ENCODE measurements at places on chromosomes 6 and 20. TPM values are rescaled to one million over a fixed set of nuclear protein-coding genes. Genes with fewer than 3 reads are reported as not detected.
A peak's percentile ranks its signal among the peaks of the same experiment; 100 is the strongest.

GRCh38 chr6:170200458-170200891 is 90.4 kb downstream of the DLL1 start:
- H3K4me3 ChIP-seq, result no peak overlapping the region
- H3K27ac ChIP-seq, result no peak overlapping the region
- no peaks in the 10 kb centered on the region for H3K36me3 ChIP-seq
- H3K4me1 ChIP-seq, result no peaks in the 10 kb centered on the region
- H3K27me3 ChIP-seq, result no peaks in the 10 kb centered on the region
- DNase-seq, result peak; percentile 61

- no peak overlapping the region for H3K27ac ChIP-seq
- peak; percentile 26 for DNase-seq
- peaks cover 30% of the 10 kb centered on the region for H3K4me1 ChIP-seq
- no peaks in the 10 kb centered on the region for H3K36me3 ChIP-seq
- H3K4me3 ChIP-seq, result no peak overlapping the region
These were observed 40.4 kb downstream of the TFEB start for GRCh38 chr6:41694815-41695526.

Gene ACAT2
- total RNA-seq, result 59.1 TPM

DNA sequence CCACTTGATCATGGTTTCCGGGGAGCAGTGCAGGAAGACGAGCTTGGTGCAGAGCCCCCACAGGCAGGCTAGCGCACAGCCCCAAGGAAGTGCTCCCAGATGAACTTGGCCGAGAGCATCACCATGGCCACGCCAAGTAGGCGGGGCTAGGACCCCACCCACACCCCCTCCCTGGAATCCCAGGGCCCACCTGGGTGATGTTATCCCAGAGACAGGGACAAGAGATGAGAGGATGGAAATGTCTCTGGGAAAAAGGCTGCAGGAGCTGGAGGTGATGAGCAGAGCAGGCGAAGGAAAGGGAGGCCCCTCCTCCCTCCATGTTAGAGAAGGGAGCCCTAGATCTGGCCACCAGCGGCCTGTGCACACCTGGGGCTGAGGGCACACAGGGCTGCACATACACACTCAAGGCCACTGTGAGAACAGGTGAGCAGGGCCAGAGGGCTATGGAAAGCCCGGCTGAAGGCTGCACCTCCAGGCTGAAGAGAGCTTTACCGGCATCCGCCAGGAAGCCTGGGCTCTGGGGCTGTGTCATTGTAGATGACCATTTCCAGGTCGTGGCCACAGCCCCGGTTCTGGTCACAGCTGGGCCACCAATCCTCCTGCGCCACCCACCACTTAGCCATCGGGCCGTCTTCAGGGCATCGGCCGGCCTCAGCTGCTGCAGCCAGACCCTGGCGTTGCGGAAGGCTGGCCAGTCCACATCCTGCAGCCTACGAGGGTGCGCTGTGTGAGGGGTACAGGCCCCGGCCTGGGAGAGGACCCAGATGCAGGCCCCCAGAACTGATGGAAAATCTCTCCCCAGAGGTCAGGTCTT is 24.9 kb downstream of the NPEPL1 start:
- H3K4me1 ChIP-seq, result no peaks in the 10 kb centered on the region
- H3K36me3 ChIP-seq, result no peaks in the 10 kb centered on the region
- DNase-seq, result no peak
- H3K27me3 ChIP-seq, result peaks cover 11% of the 10 kb centered on the region
- no peak overlapping the region for H3K27ac ChIP-seq

Gene MRPS10
- 32.1 TPM for total RNA-seq

DNA sequence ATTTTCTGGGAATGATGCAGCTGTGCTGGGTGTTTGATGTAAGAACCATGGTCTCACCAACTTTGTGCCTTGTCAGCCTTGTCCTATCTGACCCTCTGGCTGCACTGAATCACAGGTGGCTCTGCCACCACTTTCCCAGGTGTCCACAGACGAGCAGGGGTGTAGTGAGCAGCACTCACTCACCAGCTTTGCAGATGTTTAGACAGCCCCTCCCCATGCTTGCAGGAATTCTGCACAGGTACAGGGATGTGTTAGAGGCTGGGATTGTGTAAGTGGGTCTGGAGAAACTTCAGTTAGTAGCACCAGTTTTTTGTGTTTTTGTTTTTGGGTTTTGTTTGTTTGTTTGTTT is 88.2 kb upstream of the NAA20 start:
- H3K36me3 ChIP-seq, result no peaks in the 10 kb centered on the region
- H3K27ac ChIP-seq, result no peak overlapping the region
- H3K4me3 ChIP-seq, result no peak overlapping the region
- H3K4me1 ChIP-seq, result peaks cover 11% of the 10 kb centered on the region

DNA sequence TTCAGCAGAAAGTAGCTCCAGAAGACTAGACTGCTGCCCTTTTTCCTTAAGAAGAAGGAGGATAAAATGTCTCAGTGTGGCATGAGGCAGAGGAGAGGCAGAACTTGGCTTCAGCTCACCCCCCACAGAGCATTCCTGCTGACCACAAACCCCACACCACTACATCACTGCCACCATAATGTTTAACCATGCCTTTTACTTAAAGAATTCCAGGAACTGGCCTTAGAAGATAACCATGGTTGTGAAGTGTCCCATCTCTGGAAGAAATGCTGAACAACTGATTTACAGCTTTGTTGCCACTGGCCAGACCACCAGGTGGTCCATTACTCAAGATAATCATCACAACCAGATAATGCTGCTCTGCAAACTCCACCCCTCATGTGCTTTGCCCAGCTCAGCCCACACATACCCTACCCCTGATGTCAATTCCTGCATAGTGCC is 154.1 kb downstream of the CD24 start:
- H3K27me3 ChIP-seq, result no peaks in the 10 kb centered on the region
- H3K36me3 ChIP-seq, result no peaks in the 10 kb centered on the region
- peaks cover 8% of the 10 kb centered on the region for H3K4me1 ChIP-seq
- H3K4me3 ChIP-seq, result no peak overlapping the region

DNA sequence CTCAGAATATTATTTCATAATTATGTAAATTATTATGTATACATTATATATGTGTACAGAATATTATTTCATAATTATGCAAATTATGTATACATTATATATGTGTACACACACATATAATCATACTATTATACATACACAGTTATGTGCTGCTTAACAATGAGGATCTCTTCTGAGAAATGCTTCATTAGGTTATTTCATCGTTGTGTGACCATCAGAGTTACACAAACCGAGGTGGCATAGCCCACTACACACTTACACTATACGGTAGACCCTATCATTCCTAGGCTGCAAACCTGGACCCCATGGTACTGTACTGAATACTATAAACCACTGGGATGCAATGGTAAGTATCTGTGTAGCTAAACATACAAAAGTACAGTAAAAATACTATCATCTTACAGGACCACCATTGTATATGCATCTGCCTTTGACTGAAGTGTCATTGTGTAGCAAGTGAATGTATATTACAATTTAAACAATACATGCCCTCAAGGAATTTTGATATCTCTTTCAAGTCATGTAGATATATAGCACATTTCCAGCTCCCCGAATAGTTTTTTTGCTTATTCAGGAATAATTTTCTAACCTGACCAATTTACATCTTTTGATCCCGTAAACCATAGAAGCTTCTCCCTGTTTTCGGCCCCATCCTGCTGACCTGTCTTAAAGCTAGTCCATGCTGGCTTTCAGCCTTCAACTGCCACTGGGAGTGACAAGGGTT is 71.2 kb downstream of the TMEM170B start:
- peaks cover 46% of the 10 kb centered on the region for H3K4me1 ChIP-seq
- peak overlapping the region; percentile 20 for H3K4me3 ChIP-seq
- H3K27ac ChIP-seq, result peak overlapping the region; percentile 92
- H3K27me3 ChIP-seq, result no peaks in the 10 kb centered on the region
- DNase-seq, result no peak

DNA sequence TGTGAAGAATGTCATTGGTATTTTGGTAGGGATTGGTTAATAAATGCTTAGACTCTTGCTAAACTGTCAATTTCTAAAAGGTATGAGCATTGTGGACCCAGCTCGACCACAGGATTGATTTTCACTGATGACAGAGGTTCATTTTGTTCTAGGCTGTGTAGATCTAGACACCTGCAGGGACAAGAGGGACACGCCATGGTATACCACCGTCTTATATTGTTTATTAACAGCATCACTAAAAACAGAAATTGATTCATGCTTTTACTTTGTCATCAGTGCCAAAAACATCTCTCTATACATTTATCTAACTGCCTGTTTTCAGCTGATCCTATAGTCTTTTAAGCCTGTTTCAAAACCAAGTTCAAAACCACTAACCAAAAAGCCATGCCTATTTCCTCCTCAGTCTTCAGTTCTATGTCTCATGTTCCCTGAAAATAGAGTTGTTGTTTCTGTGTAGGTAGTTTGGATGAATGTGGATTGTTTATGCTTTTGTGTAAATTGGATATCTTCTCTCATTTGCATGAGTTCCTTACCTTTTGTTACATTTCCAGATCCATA is 109.8 kb downstream of the JAG1 start:
- no peaks in the 10 kb centered on the region for H3K27me3 ChIP-seq
- peaks cover 12% of the 10 kb centered on the region for H3K4me1 ChIP-seq
- H3K36me3 ChIP-seq, result no peaks in the 10 kb centered on the region
- no peak overlapping the region for H3K27ac ChIP-seq

DNA sequence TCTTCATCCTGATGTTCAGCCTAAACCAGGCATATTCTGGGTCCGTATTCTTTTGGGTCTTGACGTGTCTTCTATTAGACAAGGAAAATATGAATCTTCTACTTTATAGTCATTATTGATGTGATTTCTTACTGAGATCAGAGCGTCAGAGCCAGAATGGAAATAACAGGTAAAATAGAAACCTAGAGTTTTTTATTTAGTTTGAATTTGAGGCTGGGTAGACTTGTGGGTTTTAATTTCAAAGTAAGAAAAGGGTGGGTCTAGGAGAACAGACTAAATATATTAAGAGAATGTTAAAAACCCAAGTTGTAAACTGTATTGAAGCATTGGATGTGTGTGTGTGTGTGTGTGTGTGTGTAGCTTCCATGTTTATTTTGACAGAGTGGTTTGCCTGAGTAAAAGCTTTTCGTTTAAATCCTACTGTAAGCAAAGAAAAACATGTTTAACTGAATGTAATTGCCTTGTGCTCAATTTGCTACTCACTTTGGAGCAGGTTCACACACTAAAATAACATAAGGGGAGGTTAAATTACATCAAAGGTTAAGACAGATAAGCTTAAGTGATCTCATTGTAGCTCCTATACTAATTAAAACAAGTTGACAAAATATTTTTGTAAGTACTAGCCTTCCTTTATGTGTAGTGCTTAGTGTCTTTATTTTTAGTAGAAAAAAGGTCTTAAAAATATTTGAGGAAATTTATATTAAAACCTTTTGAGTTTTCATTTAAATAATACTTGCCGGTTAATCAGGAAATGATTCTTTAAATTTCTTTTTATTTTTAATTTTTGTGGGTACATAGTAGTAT is 17.4 kb downstream of the HECA start:
- no peak overlapping the region for H3K27ac ChIP-seq
- no peaks in the 10 kb centered on the region for H3K36me3 ChIP-seq
- H3K27me3 ChIP-seq, result no peaks in the 10 kb centered on the region

- H3K4me3 ChIP-seq, result no peak overlapping the region
- peaks cover 15% of the 10 kb centered on the region for H3K4me1 ChIP-seq
- no peak for DNase-seq
- peaks cover 31% of the 10 kb centered on the region for H3K36me3 ChIP-seq
- no peak overlapping the region for H3K27ac ChIP-seq
These were observed 19.7 kb upstream of the MROH8 start for GRCh38 chr20:37198932-37199660.

DNA sequence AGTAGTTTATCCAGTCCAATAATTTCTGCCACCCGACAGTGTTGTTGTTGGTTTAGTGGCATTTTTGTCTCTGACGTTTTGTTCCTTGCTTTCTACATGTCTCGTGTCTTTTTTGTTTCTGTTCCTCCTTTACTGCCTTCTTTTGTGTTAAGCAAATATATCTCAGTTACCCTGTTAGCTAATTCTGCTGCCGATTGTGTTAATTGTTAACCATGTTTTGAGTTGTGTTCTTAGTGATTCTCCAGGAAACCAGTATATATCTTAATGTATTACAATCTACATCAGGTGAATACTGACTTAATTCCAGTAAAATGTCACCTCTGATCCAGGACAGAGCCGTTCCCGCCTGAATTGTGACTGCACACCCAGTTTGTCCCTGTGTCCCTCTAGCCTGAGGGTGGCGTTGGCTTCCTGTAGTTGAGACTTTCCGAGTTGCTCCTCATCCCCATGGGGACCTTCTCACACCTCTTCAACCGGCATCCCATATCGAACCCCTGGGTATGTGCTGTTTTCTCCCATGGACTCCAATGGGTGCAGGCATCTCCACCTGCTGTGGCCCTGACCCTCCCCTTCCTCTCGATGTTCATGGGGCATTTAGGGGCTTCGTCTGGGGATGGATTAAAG is 35.8 kb upstream of the BHLHE23 start:
- DNase-seq, result no peak
- H3K4me1 ChIP-seq, result no peaks in the 10 kb centered on the region
- peaks cover 29% of the 10 kb centered on the region for H3K27me3 ChIP-seq
- H3K4me3 ChIP-seq, result no peak overlapping the region
- H3K27ac ChIP-seq, result no peak overlapping the region

Gene MEI4
- 0.54 TPM for total RNA-seq

GRCh38 chr6:14695579-14695978 is 550.3 kb upstream of the JARID2 start:
- no peaks in the 10 kb centered on the region for H3K4me1 ChIP-seq
- H3K27me3 ChIP-seq, result no peaks in the 10 kb centered on the region
- no peak for DNase-seq
- no peaks in the 10 kb centered on the region for H3K36me3 ChIP-seq
- no peak overlapping the region for H3K4me3 ChIP-seq

DNA sequence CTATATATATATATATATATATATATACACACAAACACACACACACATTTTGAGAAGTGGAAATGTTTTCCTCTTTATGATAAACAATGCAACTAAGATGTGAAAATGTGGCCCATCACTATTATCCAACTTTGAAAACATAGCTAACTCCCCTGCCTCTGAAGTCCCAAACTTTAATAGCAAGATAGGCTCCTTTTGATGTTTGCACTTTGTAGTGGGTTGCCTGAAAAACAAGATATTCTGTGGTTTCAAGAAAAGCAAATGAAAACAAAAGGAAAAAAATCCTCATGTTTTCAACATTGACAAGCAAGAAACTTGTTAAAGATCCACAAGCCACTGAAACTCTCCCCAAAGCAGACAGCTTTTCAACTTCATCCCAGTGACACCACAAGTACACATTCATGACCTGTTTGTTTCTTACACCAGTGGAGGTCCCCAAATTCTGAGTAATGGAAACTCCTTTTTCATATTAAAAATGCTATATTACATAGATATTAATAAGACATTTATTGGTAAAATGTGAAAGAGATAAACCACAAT is 90.0 kb downstream of the IPCEF1 start:
- no peaks in the 10 kb centered on the region for H3K4me1 ChIP-seq
- no peak overlapping the region for H3K4me3 ChIP-seq
- no peak for DNase-seq
- no peaks in the 10 kb centered on the region for H3K27me3 ChIP-seq
- H3K36me3 ChIP-seq, result no peaks in the 10 kb centered on the region

Data from astrocyte (in vitro differentiated cells and primary cell).